ENCODE measurements at places on chromosomes 1 and 21. TPM values are rescaled to one million over a fixed set of nuclear protein-coding genes. Genes with fewer than 3 reads are reported as not detected.

Gene RIPK4
- total RNA-seq, result 39.5 TPM

Gene TMPRSS2
- 9.0 TPM for total RNA-seq

Gene PRAMEF8
- not detected for total RNA-seq

Gene HSD3B1
- total RNA-seq, result not detected

Gene KLF17
- total RNA-seq, result not detected

Gene F13B
- total RNA-seq, result not detected

Gene SLC16A4
- total RNA-seq, result 3.9 TPM

Gene RGS18
- total RNA-seq, result not detected

Gene TINAGL1
- 39.1 TPM for total RNA-seq

Gene GJA9
- total RNA-seq, result not detected

Gene MANEAL
- 4.4 TPM for total RNA-seq

GRCh38 chr21:44301961-44302406, 2.1 kb downstream of the PFKL start:
- DNase-seq, result no peak

- DNase-seq, result no peak
Measured at GRCh38 chr1:154575951-154576566, 8.5 kb downstream of the CHRNB2 start.

GRCh38 chr1:231827337-231828105, 200.9 kb downstream of the DISC1 start:
- DNase-seq, result peak; percentile 58

- peak; percentile 79 for DNase-seq
Measured at GRCh38 chr1:65429806-65430205, 9.3 kb downstream of the LEPR start.

GRCh38 chr1:215890438-215890837, 323.3 kb downstream of the KCTD3 start:
- no peak for DNase-seq

- peak; percentile 83 for DNase-seq
Measured at GRCh38 chr1:154730259-154730658, 122.3 kb upstream of the ADAR start.

- peak; percentile 57 for DNase-seq
Measured at GRCh38 chr1:242425232-242425631, 99.3 kb downstream of the PLD5 start.

DNA sequence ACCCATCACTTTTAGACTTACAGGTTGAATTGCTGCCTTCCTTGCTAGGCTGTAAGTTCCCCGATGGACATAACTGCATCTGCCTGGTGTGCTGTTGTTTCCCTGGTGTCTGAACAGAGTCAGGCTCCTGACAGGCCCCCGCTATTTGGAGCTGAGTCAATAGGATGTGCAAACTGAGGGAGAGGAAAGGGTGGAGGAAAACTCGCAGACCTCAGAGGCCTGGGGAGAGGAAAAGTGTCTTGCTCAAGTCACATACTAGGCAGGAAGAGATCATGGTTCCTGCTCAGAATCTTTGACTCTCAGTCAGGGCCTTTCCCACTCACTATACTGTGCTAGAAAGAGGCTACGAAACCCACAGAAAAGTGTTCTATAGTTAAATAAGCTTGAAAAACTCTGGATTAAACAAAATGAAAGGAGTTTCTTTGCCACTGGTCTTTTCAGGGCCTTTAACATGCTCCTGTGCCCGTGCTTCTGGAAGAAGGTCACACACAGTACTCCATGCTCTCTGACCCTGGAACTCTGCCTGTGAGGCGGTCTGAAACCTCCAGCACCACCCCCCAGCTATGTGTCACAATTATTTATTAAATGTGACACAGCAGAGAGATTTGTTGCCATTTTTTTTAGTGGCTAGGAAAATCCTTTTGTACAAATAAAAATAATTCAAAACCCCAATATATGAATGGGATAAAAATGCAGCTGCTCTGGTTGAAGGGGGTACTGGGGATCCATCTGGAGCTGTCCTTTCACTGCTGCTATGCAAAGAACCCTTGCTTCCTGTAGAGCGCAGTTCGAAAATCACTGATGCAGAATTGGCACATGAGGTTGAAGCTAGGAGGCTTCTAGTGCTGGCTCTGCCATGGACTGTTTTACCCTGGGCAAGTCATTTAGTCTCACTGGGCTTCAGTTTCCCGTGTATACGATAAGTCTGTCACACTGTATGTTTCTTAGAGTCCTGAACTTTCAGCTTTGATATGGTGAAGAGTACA, 20.1 kb upstream of the CDCP2 start:
- no peak for DNase-seq

GRCh38 chr1:110477041-110477440, 26.1 kb downstream of the PROK1 start:
- peak; percentile 88 for DNase-seq

GRCh38 chr1:57897581-57897980, 473.7 kb upstream of the DAB1 start:
- DNase-seq, result no peak

- no peak for DNase-seq
Measured at GRCh38 chr1:110120960-110121561, 8.8 kb downstream of the UBL4B start.

GRCh38 chr1:59814180-59814900, 409 bp upstream of the HOOK1 start:
- DNase-seq, result peak; percentile 84

DNA sequence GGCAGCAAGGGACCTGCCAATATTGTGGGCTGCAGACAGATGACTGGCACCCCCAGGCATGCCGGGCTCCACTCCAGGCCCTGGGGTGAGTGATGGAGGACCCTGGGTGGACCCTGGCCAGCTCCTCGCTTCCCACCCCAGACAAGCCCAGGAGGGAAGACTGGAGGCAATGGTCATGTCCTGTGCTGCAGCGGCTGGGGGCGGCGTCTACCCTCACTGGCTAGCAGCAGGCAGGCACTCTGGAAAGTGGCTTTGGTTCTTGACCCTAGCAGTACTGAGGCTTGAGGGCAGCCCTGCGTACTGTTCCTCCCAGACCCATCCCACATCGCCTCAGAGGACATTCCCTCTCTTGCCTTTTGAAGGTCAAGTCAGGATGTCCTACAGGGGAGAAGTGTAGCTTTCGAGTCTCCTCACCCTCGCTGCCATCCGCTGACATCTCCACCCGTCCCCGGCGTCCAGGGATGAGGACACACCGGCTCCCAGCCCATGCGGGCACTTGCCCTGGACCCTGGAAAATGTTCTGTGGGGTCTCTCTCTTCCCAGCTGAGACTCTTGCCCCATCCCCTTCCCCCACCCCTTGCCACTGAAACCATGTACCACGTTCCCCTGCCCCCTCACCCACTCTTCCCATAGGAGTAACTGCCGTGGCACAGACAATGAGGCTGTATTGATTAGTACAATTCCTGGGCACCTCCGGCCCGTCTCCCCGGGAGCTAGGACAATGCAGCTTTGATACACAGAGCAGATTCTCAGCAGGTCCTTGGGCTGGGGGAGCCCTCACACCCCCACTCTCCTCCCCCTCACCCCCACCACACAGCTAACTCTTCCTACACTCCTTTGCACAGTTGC, 15.0 kb downstream of the SLC6A9 start:
- DNase-seq, result no peak

DNA sequence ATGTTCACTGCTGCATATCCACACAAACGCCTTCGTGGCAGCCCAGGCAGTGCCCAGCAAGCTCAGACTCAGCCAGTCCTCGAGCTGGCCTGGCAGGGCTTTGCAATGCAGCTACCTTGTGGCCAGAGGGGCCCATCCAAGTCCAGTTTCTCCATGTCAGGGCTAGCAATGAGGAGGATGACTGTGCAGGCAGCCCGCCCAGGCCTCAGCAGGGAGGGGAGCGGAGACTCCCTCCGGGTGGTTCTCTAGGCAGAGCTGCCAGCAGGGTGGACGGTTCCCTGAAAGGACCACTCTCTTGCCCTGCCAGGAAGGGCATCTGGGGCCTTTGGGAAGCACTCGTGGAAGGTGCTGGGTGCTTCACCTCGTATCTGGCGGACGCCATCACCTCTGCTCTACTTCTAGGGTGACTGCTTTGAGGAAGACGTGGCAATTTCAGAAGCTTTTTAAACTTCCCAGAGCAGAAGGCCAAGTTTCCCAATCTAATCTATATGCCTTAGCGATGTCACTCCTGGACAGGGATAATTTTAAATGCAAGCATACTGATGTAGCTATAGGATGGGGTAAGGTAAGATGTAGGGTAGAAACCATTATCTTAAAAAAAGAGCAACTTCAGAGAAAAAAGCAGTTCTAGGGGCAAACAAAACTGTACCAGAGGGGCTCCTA, 56.2 kb downstream of the RUNX1 start:
- DNase-seq, result peak; percentile 89

DNA sequence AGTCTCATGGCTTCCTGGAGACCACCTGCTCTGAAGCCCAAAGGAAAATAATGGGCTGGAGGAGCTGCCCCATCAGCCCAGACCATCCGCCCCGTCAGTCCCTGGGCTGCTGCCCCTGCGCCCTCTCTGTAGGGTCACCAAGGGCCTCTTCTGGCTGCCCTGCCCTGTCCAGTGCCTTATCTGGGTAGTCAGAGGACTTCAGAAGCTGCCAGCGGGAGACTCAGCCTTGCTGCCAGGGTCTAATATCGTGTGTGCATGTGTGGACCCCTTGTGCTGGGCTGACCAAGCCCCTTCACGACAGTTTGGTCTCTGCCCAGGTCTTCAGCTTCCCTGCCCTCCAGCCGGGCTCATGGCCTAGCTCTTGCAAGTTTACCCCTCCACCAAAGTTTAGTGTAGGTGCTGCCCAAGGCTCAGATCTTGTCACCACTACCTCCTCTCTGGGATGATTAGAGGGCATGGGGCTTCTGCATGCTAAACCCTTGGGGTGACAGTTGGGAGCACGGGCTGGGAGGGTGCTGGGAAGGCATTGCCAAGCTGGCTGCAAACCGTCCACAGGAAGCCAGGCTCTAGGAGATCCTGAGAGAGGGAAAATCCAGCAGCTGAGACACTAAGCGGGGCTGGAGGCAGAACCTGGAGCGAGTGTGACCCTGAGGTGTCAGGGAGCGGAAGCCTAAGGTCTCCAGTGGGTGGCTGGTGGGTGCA, 20.6 kb downstream of the NENF start:
- DNase-seq, result no peak

DNA sequence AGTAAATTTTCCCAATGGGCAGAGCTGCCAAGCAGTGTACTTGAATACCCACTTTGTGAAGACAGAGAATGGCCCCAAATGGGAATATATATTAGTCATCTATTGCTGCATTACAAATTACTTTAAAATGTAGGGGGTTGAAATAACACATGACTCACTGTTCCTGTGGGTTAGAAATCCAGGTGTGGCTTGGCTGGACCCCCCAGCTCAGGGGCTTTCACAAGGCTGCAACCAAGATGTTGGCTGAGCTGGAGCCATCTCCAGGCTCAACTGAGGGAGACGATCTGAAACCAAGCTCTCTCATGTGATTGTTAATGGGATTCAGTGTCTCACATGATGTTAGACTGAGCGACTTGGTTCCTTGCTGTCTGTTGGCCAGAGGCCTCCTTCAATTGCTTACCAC, 33.4 kb upstream of the ARHGAP29 start:
- DNase-seq, result peak; percentile 95

GRCh38 chr1:11907275-11908094, 18.7 kb downstream of the KIAA2013 start:
- DNase-seq, result peak; percentile 95

DNA sequence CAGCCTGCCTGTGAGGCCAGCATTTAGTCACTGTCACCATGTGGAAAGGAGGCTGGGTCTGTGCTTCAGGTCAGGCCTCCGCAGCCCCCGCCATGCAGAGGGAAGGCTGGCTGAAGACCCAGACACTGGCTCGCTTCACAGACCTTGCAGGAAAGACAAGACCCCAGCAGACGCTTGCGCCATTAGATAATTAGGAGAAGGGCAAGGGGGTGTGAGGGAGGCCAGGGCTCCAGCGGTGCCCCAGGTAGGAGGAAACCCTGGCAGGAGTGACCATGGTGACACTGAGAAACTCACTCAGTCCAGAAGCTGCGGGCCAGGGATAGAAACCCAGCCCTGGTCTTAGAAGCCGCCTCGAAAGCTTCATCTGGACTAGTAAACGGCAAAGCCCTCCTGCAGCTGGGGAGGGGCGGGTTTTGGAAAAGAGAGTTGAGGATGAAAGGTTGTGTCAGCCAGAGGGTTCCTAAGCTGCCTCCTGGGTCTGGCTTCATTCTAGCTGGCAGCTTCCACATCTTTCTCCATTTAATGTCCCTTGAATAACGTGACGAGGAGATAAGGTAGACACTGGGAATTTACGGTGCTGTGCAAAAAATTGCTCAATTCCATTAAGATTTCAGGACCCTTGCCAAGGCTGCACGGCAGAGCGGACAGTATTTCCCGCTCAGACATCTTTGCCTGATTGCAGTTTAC, 294.1 kb upstream of the VAMP3 start:
- no peak for DNase-seq

DNA sequence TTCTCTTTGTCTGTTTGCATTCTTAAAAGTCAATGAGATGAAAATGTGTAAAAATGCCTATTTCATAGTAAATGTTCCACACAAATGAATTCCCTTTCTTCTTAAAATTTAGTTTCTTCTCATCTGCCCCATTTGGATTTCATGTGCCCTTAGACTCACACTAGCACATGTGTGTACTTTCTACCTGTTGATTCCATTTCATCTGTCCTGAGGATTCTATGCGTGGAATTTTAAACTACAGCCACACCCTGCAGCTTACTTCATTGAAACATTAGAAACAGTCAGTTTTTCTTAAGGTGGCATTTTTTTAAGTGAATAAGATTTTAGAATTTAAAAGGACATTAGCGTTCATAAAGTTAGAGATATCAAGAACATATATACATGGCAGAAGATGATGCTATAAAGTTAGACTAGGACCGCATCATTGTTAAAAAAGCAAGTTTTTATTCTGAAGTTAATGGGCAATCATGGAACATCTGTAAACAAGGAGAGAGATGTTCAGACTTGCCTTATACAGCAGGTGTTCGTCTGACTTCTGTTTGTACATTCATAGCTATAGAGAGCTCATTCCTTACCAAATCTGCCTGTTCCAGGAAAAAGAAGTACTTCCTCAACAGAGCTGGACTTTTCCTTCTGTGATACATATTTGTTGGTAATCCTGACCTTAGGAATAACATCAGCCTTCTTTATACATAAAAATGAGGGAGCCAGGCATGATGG, 3.9 kb upstream of the TUT4 start:
- no peak for DNase-seq

DNA sequence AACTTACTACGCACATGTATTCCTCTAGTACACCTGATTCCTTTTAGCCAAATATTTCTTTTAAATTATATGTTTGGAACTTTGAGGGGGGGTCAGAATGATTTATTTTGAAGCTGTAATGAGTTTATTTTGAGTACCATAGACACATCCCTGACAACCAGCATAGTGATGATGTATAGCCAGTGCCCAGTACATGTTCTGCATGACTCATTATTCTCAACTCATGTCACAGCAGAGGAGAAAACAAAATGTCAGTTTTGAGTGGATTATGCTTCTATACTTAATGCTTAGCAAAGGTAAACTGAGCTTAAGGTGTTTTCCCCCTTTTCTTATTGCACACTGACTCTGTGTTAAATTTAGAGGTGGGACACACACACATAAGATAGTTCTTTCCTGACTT, 22.4 kb upstream of the LEPR start:
- DNase-seq, result no peak
